Activated effector memory CD4-positive, alpha-beta T cell treated with anti-CD3 and anti-CD28 coated beads, Interleukin-2, amount 50 U/mL, for 16 hours (primary cell): ENCODE measurements at places on chromosomes 6 and 20.

GRCh38 chr6:119476554-119476953 lies 127.0 kb upstream of the MAN1A1 start:
- no peak for DNase-seq

- DNase-seq = no peak
Observed at GRCh38 chr20:50070361-50070760, 42.6 kb downstream of the UBE2V1 start.

- no peak for DNase-seq
Observed at GRCh38 chr20:36266189-36266588, 29.9 kb downstream of the AAR2 start.

DNA sequence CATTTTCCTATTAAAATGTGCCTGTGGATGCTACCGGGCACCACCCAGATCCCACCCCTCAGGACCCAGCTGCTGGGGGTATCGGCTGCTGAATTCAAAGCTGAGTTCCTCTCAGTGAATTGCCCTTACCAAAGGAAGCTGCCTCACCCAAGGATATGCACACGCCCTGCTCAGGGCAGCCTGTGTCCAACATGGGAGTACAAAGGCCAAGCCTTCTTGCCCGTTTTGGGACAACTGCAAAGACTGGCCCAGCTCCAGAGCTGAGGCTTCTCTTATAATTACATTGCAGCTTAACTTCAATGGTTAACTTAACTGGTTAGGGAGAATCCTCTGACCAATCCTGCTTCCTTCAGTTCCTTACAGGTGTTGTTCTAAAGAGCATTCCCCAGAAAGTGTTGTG lies 19.8 kb upstream of the FANCE start:
- no peak for DNase-seq

- DNase-seq = no peak
Observed at GRCh38 chr6:135145063-135145800, 35.9 kb upstream of the MYB start.

DNA sequence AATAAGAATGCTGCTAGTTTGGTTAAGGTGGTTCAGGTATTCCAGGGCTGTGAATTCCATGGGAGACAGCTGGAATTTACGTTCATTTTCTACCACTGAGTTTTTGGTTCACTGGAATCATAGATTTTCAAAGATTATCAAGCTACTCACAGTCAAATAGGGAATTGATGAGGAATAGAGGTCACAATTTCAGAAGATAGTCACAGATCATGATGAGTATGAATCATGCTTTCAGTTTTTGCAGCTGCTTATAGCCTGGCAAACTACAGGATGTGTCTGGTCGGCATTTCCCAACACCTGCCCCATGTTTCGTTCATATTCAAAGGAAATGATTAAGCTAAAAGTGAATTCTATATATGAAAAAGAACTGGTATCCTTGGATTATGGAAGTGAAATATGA lies 58.7 kb downstream of the BCKDHB start:
- peak; percentile 64 for DNase-seq

DNA sequence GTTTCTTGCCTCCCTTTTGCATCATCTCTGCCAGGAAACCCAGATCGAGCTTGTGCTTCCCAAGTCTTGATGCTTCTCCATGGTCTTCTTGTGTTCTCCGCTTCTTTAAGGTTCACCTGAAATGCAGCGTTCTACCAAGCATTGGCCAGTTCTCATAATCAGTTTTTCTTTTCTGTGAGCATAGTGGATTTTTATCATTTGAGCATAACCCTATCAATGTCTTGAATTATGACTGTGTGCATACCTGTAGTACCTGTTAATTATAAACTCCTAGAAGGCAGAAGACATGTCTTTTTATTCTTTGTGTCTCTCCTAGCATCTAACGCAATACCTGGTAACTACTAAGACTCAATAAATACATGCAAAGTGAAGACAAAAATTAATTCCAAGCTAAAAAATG lies 804.4 kb upstream of the FLRT3 start:
- DNase-seq = no peak

- no peak for DNase-seq
Observed at GRCh38 chr20:54284928-54285704, 77.2 kb downstream of the PFDN4 start.

- DNase-seq = no peak
Observed at GRCh38 chr6:168200571-168201134, 118.9 kb downstream of the DACT2 start.
